AG20443 (cell line): ENCODE measurements at places on chromosomes 12 and 14.

DNA sequence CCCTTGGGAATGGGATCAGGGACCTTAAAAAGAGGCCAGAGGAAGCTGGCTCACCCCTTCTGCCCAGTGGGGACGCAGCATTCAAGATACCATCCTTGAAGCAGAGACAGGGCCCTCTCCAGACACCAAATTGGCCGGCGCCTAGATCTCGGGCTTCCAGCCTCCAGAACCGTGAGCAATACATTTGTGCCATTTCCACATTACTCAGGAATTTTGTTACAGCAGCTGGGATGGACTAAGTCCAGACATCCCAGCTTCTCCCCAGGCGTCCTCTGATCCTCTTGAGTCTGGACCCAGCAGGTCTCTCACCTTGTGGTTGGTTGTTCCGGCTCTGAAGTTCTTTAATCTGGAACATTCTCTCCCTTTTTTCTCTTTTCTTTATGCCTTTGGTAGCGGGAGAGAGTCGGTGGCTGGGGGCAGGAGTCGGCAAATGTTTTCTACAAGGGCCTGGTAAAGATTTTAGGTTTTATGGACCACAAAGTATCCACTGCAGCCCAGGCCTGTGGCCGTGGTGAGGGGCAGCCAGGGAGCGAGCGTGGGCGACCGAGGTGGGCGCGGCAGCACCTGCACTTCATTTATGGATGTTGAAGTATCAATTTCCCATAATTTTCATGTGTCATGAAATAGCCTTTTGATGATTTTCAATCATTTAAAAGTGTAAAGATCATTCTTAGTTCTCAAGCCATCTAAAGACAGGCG, 4.8 kb downstream of the CEP170B start:
- DNase-seq: no peak

DNA sequence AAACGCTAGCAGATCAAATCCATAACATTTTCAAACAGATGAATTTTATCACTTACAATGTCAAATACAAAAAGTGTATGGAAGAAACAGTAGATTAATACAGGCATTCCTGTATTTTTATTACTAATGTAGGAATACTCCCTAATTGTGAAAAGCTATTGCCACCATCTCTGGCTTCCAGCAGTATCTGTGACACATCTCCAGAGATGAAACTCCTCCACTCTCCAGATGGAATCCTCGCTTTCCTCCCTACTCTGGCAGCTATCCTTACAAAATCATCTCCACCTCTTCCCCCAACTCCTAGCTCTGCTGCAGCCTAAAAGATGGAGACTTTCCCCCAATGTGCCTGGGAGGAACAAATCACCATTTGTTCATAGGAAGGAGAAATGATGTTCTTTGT, 211.4 kb downstream of the SSPN start:
- no peak for DNase-seq

GRCh38 chr12:1630133-1630826, 1.2 kb downstream of the WNT5B start:
- peak; percentile 54 for DNase-seq

- no peak for DNase-seq
Observed at GRCh38 chr14:97592341-97592980, 795.3 kb downstream of the VRK1 start.

- DNase-seq: peak; percentile 67
Observed at GRCh38 chr14:74804219-74804825, 41.2 kb downstream of the YLPM1 start.

DNA sequence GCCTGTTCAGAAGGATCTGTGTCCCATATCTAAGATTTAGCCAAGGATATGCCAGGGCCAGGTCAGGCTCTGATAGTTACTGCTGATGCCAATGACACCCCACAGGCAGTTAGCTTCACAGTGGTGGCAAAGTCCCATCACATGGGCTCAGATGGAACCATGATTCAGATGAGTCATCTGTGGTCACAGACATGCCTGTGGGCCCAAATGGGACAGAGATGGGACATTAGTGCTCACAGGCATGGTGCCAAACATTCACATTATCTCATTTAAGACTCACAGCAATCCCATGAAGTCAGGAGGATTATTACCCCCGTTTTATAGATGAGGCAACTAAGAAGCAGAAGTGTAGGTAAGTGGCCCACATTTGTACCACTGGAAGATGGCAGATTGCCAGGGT, 207.8 kb downstream of the DPF3 start:
- DNase-seq: peak; percentile 20

DNA sequence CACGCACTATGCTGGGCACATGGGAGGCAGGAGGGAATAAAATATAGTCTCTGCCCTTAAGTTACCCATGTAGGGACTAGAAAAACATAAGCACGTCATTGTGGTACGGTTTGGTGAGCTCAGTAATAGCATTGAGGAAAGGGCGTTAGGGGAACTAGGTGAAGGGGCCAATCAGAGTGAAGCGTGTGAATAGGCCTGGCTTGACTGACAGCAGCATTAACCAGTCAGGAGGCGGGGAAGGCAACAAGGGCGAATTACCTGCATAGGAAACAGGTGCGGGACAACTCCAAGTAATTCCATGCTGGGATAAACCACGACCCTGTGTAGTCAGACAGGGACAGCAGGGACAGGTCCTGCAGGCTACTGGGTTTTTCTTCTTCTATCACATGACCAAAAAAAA, 107.7 kb downstream of the UNC79 start:
- DNase-seq: no peak

- DNase-seq: no peak
Observed at GRCh38 chr14:42508209-42508946, 901.7 kb downstream of the LRFN5 start.

DNA sequence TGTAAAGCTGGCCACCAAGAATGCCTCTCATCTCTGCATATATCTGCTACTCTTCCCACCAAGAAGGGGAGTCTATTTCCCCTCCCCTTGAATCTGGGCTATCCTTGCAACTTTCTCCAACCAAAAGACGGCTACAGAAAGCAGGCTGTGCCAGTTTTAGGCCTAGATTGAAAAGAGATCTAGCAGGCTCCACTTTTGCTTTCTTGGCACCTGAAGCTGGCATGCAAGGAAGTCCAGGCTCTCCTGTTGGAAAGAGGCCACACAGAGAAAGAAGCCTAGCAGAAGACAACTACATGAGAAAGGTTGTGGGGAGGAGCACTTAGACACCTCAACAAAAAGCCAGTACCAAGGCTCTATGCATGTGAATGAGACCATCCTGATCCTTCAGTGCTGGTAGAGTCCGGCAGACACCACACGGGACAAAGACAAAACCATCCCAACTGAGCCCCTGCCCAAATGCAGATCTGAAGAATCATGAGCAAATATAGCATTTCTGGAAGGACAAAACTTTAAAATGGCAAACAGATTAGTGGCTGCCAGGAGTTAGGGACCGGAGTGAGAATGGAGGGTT, 68.0 kb downstream of the SPPL3 start:
- DNase-seq: no peak

GRCh38 chr12:75900781-75901254, 130.8 kb downstream of the PHLDA1 start:
- no peak for DNase-seq

DNA sequence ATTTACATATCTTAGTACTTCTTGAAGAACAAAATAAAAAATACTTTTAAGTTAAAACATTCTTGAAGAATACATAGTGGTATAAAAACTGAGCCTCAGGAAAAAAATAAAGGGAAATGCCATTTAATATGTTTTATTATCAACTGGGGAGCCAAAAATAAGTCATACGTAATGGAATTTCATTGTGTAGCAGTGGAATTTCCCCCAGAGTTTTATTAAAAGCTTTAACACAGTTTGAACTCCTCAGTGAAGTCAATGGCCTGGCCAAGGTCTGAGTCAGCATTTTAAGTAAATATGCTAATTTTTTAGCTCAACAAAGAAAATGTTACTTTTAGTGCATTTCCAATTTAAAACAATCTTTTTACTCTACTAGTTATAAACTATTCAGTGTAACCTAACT, 350.1 kb upstream of the ATP2B1 start:
- peak; percentile 61 for DNase-seq
